ENCODE measurements at places on chromosomes 2 and 18.

GRCh38 chr2:175932675-175933074 is 69.4 kb downstream of the LNPK start:
- DNase-seq: no peak

- DNase-seq: no peak
Measured at GRCh38 chr2:213551526-213551925, 267.3 kb downstream of the SPAG16 start.

DNA sequence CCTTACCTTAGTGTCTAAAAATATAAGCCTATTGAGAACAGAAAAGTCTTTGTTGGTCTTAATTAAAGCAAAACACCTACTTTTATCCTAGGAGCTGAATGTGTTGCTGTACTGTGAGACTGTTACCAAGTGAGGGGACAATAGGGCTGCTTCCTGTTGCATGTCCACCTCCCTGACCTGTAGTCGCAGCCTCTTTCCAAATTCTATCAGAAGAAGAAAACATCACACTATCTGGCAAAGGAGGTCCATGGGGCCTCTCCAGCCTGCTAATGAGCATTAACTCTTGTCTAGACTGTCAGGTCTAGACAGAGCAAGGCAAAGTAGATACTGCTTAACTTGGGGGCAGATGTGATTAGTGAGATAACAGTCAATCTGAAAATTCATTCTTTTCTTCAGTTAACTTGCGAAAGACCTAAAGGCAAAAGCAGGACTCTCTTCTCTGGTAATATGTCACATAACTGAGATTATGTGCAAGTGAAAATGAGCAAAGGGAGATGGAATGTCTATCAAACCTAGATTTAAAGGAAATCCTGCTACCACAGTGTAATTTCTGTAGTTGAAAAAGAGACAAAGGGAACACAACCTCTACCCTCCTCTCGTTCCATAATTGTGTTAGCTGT is 66.9 kb downstream of the CDH20 start:
- no peak for DNase-seq

DNA sequence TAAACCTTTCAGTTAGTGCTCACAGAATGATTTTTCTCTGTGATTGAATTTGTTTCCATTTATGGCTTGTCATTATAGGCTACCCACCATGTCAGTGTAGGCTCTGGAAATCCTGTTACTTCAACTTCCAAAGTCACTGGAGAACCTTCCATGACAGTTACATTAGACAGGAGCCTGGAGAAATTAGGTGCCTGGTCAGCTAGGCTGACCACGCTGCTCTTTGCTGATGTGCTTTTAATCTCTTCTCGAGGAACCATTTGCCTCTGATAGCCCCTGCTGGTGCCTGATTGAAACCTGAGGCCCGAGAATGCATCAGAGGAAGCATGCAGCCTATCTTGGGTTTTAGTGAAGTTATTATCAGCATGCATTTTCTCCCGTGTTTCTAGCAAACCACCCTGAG is 29.6 kb upstream of the TTN start:
- DNase-seq: no peak

DNA sequence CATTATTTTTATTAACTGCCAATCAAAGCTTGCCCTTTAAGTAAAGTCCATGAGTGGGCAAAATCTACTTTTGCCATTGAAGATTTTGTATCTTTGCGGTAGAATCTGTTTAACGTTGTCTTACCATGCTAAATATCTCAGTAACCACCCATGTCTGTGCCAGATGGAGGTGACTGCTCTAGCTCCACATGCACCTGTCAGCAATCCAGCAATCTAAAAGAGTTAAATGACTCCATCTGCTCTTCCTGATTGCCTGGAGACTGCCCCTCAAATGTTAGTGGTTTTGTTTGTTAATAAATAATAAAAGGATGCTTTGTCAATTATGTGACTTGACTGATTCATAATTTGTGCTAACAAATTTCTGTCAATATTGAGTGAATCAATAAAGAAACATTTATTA is 141.7 kb downstream of the RBM43 start:
- no peak for DNase-seq

GRCh38 chr2:177246000-177246399 is 18.5 kb downstream of the NFE2L2 start:
- DNase-seq: no peak

GRCh38 chr2:62016957-62017356 is 111.5 kb downstream of the COMMD1 start:
- no peak for DNase-seq

Data from T-helper 9 cell (primary cell).